ENCODE measurements at places on chromosomes 13 and 19.

- H3K36me3 ChIP-seq = no peaks in the 10 kb centered on the region
- no peak for DNase-seq
- no peaks in the 10 kb centered on the region for H3K27me3 ChIP-seq
- peaks cover 16% of the 10 kb centered on the region for H3K4me1 ChIP-seq
These were observed 13.5 kb downstream of the ERICH4 start for GRCh38 chr19:41456342-41456918.

- H3K4me1 ChIP-seq = peaks cover 27% of the 10 kb centered on the region
- peak; percentile 80 for DNase-seq
- no peaks in the 10 kb centered on the region for H3K27me3 ChIP-seq
- H3K36me3 ChIP-seq = no peaks in the 10 kb centered on the region
- peak overlapping the region; percentile 49 for H3K4me3 ChIP-seq
These were observed 255.0 kb upstream of the SLITRK1 start for GRCh38 chr13:84137292-84137691.

DNA sequence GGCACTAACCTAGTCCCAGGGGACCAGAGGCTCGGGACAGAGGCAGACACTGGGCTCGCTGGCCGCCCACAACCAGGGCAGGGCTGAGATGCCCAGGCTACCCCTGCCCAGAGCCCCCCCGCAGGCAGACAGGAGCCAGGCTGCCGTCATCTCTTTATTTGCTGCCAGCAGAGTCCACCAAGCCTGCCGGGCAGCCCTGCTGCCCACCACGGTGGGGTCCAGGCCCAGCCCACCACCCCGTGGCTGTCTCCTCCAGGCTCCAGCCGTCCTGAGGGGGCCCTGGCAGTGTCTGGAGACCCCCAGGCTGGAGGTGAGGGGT lies 5.0 kb downstream of the TEKTIP1 start:
- DNase-seq = no peak
- H3K4me3 ChIP-seq = no peak overlapping the region
- H3K27me3 ChIP-seq = no peaks in the 10 kb centered on the region
- H3K27ac ChIP-seq = no peak overlapping the region
- peaks cover 7% of the 10 kb centered on the region for H3K4me1 ChIP-seq

- H3K27me3 ChIP-seq = no peaks in the 10 kb centered on the region
- peak overlapping the region; percentile 53 for H3K27ac ChIP-seq
- peaks cover 63% of the 10 kb centered on the region for H3K36me3 ChIP-seq
- peak overlapping the region; percentile 22 for H3K4me3 ChIP-seq
- H3K4me1 ChIP-seq = peaks cover 51% of the 10 kb centered on the region
These were observed 10.8 kb downstream of the KRI1 start for GRCh38 chr19:10554760-10555609.

DNA sequence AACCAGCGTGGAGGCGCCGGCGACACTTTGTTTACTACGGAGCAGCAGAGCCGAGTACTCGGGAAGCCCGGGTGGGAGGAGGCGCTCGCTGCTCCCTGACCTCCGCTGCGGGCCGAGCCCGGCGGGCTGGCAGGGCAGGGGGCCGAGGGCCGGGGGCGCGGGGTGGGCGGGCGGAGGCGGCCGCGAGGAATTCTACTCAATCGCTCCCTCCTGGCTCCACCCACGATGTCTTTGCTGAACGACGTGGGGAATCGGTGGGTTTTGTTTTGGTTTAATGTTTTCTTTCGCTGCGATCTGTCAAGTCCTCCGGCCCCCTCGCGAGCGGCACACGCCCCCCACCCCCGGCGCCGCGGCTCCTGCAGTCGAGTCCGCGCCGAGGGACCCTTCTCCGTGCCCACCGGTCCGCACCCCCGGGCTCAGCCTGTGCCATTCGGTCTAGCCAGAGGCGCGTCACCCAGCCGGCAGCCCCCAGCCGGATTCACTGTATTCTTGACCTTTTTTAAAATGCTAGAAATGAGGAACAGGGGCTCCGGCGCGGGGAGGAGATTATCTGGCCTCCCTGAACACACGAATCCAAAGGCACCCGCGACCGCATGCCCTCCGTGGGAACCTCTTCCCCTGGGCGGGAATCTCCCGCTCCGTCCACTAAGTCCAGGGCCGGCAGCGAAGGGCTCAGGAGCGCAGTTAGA lies 636 bp upstream of the FOXO1 start:
- H3K4me1 ChIP-seq = peaks cover 25% of the 10 kb centered on the region
- no peaks in the 10 kb centered on the region for H3K36me3 ChIP-seq
- peak overlapping the region; percentile 61 for H3K4me3 ChIP-seq
- no peaks in the 10 kb centered on the region for H3K27me3 ChIP-seq
- H3K27ac ChIP-seq = peak overlapping the region; percentile 71
- DNase-seq = no peak

GRCh38 chr19:29630655-29631054 lies 24.6 kb downstream of the POP4 start:
- H3K36me3 ChIP-seq = no peaks in the 10 kb centered on the region
- H3K27me3 ChIP-seq = no peaks in the 10 kb centered on the region
- H3K27ac ChIP-seq = no peak overlapping the region
- no peak overlapping the region for H3K4me3 ChIP-seq
- DNase-seq = no peak

DNA sequence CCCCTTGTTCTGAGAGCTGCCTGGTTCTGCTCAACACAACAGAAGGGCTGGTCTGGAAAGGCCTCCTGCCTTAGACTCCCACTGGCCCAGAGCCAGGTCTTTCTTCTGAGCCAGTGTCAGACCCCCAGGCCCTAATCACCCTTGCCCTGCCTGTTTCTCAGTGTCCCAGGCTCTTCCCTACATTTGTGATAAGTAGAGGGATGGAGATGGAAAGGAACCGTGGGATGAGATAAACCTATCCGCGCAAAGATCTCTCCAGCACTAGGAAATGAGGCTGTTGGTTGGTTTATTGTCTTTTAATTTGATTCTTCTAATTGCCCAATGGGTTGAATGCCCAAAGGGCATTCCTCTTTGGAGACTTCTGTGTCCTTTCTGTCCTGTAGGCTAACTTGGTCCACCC lies 470.0 kb downstream of the TSHZ3 start:
- no peak overlapping the region for H3K4me3 ChIP-seq
- H3K27me3 ChIP-seq = no peaks in the 10 kb centered on the region
- no peaks in the 10 kb centered on the region for H3K36me3 ChIP-seq
- DNase-seq = no peak
- H3K4me1 ChIP-seq = no peaks in the 10 kb centered on the region
- H3K27ac ChIP-seq = no peak overlapping the region

- peak within 1 kb of the TSS; percentile 51 for H3K27ac ChIP-seq
- H3K4me3 ChIP-seq = peak within 1 kb of the TSS; percentile 58
- peak; percentile 16 for DNase-seq
- no peaks in the 10 kb centered on the region for H3K27me3 ChIP-seq
- H3K36me3 ChIP-seq = no peaks in the 10 kb centered on the region
These were observed at the start of gene TNFSF13B for GRCh38 chr13:108269601-108270328. TNFSF13B (plus strand) TSS chr13:108269718; CDS start chr13:108269896, 178 bp downstream.

GRCh38 chr19:19232261-19232721 lies 20.5 kb downstream of the NCAN start:
- H3K4me3 ChIP-seq = no peak overlapping the region
- no peak overlapping the region for H3K27ac ChIP-seq
- no peaks in the 10 kb centered on the region for H3K4me1 ChIP-seq
- no peaks in the 10 kb centered on the region for H3K36me3 ChIP-seq
- no peak for DNase-seq

Data from CD4-positive, alpha-beta memory T cell (primary cell).